ENCODE measurements at places on chromosomes 11 and 22. TPM values are rescaled to one million over a fixed set of nuclear protein-coding genes. Genes with fewer than 3 reads are reported as not detected.

APLNR gene
- not detected for total RNA-seq

MTMR2 gene
- total RNA-seq = 38.2 TPM

ACR gene
- total RNA-seq = not detected

- no peak overlapping the region for H3K4me3 ChIP-seq
- DNase-seq = no peak
- H3K27ac ChIP-seq = no peak overlapping the region
Measured at GRCh38 chr11:66360406-66361073, 11.0 kb downstream of the SLC29A2 start.

- peaks cover 12% of the 10 kb centered on the region for H3K4me1 ChIP-seq
- no peak overlapping the region for H3K4me3 ChIP-seq
- H3K27ac ChIP-seq = no peak overlapping the region
- H3K27me3 ChIP-seq = peaks cover 2% of the 10 kb centered on the region
- no peak for DNase-seq
Measured at GRCh38 chr11:1820463-1821325, 14.1 kb upstream of the SYT8 start.

DNA sequence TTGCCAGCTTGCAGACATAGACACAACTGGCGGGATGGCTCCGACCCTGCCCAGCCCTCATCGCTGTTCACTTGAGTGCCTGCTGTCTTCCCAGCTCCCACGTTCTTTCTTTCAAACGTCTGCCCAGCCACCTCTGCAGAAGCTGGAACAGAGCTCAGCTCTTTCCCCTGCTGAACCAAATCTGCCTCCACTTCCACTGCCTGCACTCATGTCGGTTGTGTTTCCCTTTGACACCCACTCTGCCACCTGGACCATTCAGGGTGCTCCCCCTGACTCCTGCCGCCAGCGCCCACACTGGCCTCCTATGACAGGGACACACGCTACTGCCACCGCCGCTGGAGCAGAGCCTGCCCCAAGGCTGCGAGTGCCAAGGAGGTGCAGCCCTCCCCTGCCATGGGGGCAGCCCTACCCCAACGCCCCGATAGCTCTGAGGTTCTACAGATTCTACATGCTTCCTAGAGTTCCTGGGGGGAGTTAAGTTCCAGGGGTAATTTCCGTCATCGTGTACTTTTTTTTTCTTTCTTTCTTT lies 37.9 kb downstream of the TST start:
- no peak overlapping the region for H3K4me3 ChIP-seq
- DNase-seq = no peak
- no peaks in the 10 kb centered on the region for H3K36me3 ChIP-seq
- H3K27me3 ChIP-seq = 0 out of 3 replicates have a peak, but pooled peaks cover 2% of the 10 kb centered on the region
- H3K27ac ChIP-seq = no peak overlapping the region

GRAP2 gene
- not detected for total RNA-seq

- H3K27ac ChIP-seq = no peak overlapping the region
- peaks cover 1% of the 10 kb centered on the region for H3K27me3 ChIP-seq
- no peak overlapping the region for H3K4me3 ChIP-seq
Measured at GRCh38 chr22:49203091-49203858, 624.4 kb downstream of the BRD1 start.

DNA sequence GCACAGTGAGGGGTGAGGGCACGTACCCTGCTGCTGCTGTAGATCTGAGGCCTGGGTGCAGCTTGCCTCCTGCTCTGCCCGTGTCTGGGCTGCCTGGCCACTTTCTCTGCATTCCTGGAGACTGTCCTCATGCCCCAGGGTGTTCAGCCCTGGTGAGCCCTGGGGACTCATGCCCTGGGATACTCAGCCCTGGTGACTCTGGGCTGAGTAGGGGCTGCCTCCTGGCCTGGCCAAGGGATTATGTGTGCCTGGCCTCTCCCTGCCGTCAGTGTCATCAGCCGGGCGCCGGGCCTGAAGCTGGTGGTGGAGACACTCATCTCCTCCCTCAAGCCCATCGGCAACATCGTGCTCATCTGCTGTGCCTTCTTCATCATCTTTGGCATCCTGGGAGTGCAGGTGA lies 94.7 kb downstream of the CACNA1I start:
- no peaks in the 10 kb centered on the region for H3K36me3 ChIP-seq
- DNase-seq = no peak
- H3K4me1 ChIP-seq = 0 out of 2 replicates have a peak, but pooled peaks cover 8% of the 10 kb centered on the region
- H3K4me3 ChIP-seq = no peak overlapping the region

DNA sequence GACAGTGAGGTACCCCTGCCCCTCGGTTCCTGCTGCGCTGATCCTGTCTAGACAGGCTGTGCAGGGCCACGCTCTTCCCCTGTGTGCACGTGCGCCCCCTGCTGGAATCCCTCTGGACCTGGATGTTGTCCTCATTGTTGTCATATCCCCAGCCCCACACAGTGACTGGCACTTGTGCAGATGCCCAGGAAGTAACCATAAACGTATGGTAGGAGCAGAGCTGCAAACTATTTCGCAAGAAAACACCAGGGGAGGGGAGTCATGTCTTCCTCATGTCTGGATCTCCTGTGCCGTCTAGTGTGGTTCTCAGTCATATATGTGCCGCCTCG lies 114.7 kb downstream of the CRYBB2 start:
- no peak overlapping the region for H3K4me3 ChIP-seq
- no peak overlapping the region for H3K27ac ChIP-seq
- peaks cover 18% of the 10 kb centered on the region for H3K4me1 ChIP-seq

DNA sequence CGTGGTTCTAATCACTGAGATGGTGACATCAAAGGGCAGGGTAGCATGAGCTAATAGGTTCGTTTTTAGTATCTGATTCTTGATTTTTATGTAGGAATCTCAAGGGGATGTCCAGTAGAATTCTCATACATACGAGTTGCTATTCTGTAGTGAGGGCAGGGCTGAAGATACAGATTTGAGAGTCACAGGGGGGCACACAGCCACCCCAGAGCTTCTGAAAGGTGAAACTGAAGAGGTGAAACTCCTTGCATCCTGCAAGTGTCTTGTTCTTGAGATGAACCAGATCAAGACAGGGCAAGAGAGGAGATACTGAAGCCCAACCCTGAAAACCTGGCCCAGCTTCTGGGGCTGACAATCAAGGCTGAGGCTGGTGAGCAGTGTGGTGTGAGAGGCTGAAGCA lies 35.6 kb upstream of the TMEM123 start:
- H3K4me1 ChIP-seq = peaks cover 96% of the 10 kb centered on the region
- no peak for DNase-seq
- H3K27ac ChIP-seq = no peak overlapping the region
- no peaks in the 10 kb centered on the region for H3K36me3 ChIP-seq
- no peak overlapping the region for H3K4me3 ChIP-seq

GPR83 gene
- 0.10 TPM for total RNA-seq

DNA sequence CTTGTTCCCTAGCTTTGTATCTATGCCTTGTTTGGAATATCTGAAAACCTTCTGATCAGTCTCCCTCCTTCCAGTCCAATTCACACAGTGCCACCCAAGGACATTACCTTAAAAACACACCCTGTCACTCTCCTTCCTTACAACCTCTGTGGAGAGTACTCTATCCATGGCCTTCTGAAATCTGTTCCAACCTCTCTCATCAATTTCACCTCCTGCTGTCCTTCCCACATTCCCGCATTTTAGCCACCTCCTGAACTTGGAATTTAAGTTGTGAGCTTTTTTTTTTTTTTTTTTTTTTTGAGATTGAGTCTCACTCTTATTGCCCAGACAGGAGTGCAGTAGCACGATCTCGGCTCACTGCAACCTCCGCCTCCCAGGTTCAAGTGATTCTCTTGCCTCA lies 824.8 kb downstream of the METTL15 start:
- no peak overlapping the region for H3K27ac ChIP-seq
- H3K36me3 ChIP-seq = no peaks in the 10 kb centered on the region
- H3K4me3 ChIP-seq = no peak overlapping the region
- no peak for DNase-seq
- H3K4me1 ChIP-seq = no peaks in the 10 kb centered on the region
- H3K27me3 ChIP-seq = no peaks in the 10 kb centered on the region

OR52B6 gene
- total RNA-seq = not detected

TMEM132A gene
- 32.9 TPM for total RNA-seq

TRIM51 gene
- total RNA-seq = not detected
